ENCODE measurements at places on chromosomes 3 and 15.

GRCh38 chr15:78618490-78618934 lies 2.3 kb downstream of the CHRNA3 start:
- DNase-seq, result peak; percentile 76

GRCh38 chr3:98772022-98772421 lies 8.9 kb downstream of the ST3GAL6 start:
- no peak for DNase-seq

GRCh38 chr3:39980781-39981180 lies 171.4 kb downstream of the MYRIP start:
- DNase-seq, result no peak

- DNase-seq, result peak; percentile 29
These were observed 95.7 kb downstream of the SUCNR1 start for GRCh38 chr3:151969026-151969642.

DNA sequence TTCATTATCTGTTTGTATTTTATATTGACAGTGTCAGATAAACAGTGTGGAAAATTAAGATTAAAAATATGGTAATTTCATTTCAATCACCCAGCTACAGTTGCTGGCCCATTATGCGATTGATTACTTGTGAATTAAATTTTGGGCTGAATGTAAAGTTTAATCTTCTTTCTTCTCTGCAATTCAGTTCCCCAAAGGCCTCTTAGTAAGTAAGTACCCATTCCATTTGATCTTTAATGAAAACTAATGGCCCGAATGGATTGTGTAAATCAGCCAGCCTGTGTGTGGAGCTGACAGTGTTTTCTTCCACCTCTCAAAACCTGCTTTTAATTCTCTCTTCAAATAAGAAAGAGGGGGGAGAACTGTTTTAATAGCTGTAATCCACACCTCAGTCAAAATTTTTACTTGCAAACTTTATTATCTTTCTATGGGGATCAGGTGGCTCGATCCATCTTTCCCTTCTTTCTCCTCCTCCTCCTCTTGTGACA lies 307.1 kb downstream of the IL20RB start:
- no peak for DNase-seq
